Brain microvascular endothelial cell (primary cell): ENCODE measurements at places on chromosomes 1 and 21.

GRCh38 chr1:58886611-58887010 is 102.8 kb upstream of the JUN start:
- DNase-seq, result no peak

GRCh38 chr1:178846306-178846705 is 24.6 kb downstream of the ANGPTL1 start:
- DNase-seq, result no peak

GRCh38 chr1:41591891-41592290 is 107.4 kb upstream of the EDN2 start:
- DNase-seq, result no peak

- DNase-seq, result no peak
These were observed 29.2 kb upstream of the CNTN2 start for GRCh38 chr1:205013683-205014367.

GRCh38 chr21:16473988-16474387 is 744.2 kb downstream of the USP25 start:
- peak; percentile 61 for DNase-seq

GRCh38 chr1:73452522-73452921 is 745.5 kb downstream of the LRRIQ3 start:
- no peak for DNase-seq

DNA sequence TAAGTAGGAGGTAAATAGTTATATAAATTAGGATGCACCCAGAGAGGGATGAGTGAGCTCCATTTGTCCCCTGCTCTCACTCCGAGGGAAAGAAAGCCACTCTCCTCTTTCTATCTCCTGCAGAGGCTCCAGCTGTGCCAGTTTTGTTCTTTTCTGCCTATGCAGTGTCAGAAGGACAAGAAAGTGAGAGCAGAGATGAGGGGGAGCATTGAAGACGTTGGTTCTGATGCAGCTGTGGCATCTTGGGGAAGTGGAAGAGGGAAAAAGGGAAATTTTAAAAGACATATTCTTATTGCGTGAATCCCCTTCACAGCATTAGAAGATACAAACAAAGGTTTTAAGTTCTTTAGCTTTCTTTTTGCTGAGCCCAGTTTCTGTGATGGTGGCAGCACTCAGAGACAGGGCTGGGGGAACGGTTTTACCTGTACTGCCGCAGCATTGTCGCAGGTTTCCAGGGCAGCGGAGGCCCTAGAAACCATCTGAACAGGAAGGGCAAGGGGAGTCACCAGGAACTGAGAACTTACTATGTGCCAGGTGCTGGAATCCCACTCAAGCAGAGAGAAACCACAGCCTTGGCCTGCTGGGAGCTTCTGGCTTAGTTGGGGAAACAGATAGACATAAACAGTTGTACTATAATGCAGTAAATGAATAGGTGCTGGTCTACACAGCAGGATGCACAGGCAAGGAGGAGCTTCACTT is 44.9 kb upstream of the USP24 start:
- no peak for DNase-seq

DNA sequence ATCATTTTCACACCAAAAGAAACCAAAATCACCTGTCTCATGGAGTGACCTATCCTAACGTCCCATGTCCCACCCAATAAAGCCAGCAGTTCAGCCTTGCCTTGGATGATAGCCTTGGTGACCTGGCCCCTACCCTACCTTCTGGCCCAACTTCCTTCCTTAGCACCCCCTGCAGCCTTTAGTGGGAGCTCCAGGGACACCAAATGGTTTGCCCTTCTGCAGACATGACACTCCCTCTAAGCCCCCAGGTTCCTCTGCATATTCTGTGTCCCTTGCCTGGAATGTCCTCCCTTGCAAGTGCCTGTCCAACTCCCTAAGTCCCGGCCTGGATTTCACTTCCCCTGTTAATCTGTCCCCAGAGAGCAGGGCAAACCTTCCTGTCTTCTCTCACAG is 2.2 kb downstream of the SLFNL1 start:
- DNase-seq, result no peak

- DNase-seq, result no peak
These were observed 83.0 kb downstream of the RIPK4 start for GRCh38 chr21:41683815-41684214.

DNA sequence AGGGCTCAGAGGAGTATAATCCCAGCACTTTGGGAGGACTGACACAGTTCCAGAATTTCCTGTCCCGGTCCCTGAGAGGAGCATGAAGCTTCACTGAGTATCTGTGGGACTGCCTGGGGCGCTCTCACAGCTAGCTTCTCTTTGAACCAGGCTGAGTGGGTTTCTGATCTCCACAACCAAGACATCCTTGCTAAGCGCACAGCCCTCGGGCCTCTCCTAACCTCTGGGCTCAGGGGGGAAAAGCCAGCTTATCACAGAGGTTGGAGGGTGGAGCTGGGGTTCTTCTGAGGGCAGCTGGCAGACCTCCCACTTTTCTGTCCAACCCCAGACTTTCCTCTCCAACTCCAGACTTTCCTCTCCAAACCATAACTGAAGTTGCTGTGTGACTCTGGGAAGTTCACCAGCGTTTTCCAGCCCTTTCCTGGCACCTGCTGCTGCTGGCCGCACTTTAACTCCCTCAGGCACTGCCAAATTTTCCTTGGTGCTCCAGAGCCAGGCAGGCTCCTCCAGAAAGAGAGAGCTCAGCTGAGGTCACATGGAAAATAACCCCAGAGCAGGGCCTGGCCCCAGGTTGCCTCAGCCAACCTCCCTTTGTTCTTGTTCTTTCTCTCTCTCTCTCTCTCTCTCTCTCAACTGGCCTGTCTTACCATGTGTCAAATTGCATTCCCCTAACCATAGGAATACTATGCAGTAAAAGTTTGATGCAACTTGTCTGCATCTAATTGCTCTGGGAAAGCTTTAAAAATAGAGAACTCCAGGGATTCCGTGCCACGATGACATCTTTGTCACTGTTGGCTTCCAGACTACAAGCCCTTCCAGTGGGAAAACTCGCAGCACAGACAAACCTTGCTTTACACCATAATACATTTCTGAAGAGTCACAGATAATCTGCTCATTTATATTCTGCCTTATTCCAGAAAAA is 49.5 kb downstream of the OLFML2B start:
- DNase-seq, result no peak

DNA sequence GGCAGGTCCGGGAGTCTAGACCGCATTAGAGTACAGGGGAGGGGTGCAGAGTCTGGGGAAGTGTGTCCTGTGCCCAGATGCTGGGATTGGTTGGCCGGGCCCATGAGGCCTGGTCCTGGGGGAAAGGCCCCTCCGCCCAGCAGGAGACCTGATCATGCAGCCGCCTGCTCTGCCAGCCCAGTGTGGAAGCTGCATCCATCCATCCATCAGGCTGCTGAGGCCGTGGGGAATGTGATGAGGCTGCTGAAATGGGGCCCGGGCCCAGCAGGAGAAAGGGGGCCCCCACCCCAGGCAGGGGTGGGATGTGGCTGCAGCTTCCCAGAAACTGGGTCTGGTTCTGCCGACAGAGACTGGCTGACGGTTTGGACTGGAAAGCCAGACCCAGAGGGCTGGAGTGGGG is 37.2 kb downstream of the EPHA2 start:
- no peak for DNase-seq

DNA sequence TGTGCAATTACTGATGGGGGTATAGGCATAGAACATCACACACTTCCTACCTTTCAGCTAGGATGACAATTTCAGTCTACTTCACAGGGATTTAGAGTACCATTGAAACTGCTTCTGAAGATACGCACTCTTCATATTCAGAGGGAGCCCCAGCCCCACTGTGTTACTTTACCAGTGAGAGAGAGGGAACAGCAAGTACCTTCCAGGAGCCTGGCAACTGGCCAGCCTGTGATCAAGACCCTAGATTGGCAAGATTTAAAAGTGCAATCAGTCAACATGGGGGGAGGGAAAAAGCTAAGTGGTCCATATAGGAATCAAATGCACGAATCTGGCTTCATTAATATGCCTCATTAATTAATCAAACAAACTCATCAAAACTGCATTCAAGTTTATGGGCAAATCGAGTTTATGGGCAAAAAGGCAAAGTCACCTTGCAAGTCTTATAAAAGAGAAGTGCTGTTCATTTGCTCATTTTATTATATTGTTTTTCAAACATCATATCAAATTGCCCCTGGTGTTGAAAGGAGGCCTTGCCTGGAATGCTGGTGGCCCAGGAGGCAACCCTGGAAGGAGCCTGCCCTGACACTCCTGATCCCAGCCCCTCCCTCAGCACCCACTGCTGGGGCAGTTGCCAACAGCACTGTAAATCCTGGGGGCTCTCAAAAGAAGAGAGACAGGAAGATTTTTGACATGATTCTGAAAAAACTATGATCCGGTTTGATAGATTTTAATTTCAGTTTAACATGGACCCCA is 184.9 kb upstream of the DPT start:
- DNase-seq, result no peak

DNA sequence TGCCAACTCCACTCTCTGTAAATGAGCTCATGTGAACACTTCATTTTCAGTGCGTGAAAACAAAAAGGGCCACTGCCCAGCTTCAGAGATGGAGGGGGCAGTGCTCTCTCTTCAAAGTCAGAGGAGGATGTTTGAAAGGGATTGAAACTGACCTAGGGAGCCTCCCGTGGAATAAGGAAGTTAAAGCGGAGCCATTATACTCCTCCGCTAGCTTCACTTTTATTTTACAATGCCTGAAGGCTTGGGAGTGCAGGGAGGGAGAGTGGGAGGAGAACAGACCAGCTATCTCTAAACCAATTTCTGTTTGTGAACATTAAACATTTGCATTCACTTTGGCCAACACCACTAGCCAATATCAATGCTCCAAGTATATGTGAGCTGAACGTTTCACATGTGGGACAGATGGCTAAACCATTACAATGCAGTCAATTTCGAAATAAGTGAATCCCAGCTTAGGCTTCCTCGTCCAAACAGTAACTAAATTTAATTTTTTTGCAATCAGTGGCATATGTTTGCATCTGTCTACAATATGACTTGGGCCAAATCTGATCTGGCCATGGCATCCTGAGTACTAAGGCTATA is 126.9 kb downstream of the ESRRG start:
- DNase-seq, result no peak

DNA sequence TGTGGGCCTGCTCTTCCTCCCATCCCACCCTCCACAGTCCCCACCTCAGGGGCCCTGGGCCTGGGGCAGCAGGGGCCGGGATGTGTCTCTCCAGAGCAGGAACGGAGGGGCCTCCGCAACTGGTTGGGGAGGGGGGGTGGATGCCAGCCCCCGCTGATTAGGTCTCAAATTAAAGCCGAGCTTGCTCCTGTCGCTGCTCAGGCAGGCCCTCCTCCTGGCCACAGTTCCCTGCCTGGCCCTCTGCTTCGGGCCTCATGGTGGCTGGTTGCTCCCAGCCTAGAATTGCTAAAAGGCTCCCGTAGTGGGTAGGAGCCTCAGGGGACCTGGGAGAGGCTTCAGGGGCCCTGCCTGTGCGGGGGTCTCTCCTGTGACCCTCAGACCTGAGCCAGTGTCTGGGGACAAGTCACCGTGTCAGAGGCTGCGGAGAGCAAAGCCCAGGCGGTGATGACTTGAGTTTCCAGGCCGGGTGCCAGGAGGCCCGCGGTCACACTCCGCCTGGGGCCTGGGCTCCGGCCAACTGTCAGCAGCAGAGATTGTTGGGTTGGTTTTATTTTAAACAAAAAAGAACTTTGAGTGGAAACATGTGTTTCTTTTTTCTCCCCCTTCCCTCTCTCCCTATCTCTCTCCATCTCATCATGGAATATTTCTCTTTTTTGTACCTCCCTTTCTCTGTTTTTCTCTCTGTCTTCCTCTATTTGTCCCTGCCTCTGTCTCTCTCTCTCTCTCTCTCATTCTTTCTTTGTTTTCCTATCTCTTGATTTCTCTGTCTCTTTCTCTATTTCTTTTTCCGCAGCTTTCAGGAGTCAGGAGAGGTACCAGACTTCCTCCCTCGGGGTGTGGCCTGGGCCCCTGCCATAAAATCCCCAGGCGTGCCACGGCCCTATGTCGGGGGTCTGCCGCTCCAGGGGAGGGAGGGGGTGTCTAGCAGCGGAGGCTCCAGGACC is 20.0 kb upstream of the EPHA2 start:
- DNase-seq, result peak; percentile 83

DNA sequence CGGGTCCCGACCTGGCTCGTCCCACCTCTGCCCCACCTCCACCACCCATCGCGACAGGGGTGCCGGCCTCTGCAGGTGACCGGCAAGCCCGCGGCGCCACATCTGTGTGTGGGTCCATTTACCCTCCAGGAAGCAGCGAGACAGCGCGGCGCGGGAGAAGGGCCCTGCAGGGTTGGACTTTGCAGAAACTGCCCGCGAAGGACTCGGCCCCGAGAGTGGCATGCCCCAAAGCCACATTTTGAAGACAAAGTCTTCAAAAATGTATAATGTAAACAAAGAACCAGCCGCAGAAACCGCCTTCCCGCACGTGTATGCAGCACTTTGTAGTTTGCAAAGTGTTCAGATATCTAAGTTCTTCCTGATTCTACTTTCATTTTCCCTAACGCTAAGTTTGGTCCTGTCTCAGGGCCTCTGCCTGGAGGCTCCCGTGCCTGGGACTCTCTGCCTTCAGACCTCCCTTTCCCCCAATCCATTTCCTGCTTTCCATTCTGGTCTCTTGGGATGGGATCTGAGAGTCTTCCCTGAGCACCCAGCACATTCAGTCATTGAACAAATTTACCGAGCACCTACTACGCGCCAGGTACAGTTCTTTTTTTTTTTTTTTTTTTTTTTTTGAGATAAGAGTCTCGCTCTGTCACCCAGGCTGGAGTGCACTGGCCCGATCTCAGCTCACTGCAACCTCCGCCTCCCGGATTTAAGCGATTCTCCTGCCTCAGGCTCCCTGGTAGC is 524 bp upstream of the TMCO4 start:
- peak; percentile 78 for DNase-seq

- no peak for DNase-seq
These were observed 195.2 kb upstream of the CAMK1G start for GRCh38 chr1:209388358-209388757.

GRCh38 chr1:206933333-206933945 is 11.7 kb upstream of the FCMR start:
- DNase-seq, result no peak

DNA sequence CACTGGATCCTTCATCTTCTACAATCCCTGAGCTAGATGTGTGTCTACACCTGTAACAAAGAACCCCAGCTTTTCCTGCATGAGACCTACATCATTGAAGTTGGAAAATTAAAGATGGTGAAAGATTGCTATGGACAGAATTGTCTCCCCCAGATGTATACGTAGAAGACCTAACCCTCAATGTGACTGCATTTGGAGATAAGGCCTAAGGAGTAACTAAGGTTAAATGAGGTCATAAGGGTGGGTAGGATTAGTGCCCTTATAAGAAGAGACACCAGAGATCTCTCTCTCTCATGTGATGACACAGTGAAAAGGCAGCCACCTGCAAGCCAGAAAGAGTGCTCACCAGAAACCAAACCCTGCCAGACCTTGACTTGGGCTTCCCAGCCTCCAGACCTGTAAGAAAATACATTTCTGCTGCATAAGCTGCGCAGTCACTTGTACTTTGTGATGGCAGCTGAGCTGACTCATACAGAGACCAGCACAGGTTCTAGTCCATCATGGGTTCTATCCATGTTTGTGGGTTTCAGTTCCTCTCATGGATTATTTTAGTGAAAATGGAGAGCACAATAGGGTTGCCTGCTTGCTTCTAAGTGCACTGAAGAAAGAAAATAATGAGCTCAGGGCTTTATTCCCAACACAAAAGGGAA is 180.8 kb downstream of the TPR start:
- DNase-seq, result no peak
